Adipose tissue (tissue), 3 donors: ENCODE measurements at places on chromosomes 5 and 9. TPM values are rescaled to one million over a fixed set of nuclear protein-coding genes. Genes with fewer than 3 reads are reported as not detected.

TAF11L5 gene
- not detected for polyA plus RNA-seq

GCNT4 gene
- 0.91 TPM for polyA plus RNA-seq

IFNB1 gene
- polyA plus RNA-seq = not detected

GARIN3 gene
- polyA plus RNA-seq = not detected

OTULINL gene
- 7.3 TPM for polyA plus RNA-seq
